ENCODE measurements at places on chromosomes 1 and 21.

DNA sequence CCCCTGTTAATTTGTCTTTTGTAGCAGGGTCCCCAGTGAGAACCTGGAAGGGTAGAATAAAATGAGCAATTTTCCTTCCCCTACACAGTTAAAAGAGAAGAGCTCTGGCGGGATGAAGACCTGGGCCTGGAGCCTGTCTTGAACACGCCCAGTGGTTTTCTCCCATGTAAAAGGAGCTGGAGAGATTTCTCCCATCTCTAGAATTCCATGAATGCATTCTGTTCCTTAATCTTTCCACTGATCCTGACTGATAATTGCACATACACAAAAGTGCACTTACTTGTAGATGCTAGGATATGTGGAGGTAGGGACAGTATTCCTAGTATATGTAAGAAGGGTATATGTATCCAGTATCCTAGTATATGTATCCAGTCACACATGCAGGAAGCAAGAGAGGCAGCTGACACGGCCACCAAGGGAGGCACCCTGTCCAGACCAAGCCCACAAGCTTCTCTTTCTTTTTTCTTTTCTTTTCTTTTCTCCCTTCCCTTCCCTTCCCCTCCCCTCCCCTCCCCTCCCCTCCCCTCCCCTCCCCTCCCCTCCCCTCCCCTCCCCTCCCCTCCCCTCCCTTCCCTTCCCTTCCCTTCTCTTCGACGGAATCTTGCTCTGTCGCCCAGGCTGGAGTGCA is 11.9 kb upstream of the PKNOX1 start:
- DNase-seq, result peak; percentile 79

- no peak for DNase-seq
These were observed 7.8 kb downstream of the DIPK1A start for GRCh38 chr1:92953491-92953890.

- DNase-seq, result peak; percentile 84
These were observed 101.2 kb downstream of the AKT3 start for GRCh38 chr1:243748706-243749283.

DNA sequence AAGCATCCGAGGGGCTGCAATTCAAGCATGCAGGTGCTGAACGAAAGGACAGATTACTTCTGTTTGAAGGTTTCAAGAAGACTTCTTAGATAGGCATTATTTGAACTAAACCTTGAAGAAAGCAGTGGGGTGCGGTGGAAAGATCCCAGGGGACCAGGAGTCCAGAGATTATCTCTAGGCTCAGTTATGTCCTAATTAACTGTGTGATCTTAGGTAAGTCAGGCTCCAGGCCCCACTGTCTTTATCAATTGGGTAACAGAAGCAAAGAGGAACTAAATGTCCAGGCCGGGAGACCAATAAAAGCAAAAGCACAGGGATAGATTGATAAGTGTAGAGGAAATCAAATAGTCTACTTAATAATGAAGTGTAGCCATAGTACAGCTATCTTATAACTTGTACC is 72.9 kb upstream of the CDC42BPA start:
- no peak for DNase-seq

DNA sequence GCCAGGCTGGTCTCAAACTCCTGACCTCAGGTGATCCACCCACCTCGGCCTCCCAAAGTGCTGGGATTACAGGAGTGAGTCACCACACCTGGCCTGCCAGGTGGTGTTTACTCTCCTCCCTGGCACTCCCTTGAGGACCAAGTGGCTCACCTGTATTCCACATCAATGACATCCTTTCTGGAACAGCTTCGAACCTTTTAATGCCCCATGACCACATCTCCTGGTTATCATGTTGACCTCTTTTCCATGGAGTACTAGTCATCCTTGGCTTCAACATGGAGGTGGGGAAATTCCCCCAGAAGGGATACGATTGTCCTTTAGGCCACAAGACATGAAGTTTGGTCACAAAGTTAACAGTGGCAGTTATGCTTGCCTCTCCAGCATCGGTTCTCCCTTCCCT is 66.9 kb downstream of the CDC7 start:
- peak; percentile 30 for DNase-seq

- no peak for DNase-seq
These were observed 228.4 kb downstream of the SEC16B start for GRCh38 chr1:177741476-177741875.

DNA sequence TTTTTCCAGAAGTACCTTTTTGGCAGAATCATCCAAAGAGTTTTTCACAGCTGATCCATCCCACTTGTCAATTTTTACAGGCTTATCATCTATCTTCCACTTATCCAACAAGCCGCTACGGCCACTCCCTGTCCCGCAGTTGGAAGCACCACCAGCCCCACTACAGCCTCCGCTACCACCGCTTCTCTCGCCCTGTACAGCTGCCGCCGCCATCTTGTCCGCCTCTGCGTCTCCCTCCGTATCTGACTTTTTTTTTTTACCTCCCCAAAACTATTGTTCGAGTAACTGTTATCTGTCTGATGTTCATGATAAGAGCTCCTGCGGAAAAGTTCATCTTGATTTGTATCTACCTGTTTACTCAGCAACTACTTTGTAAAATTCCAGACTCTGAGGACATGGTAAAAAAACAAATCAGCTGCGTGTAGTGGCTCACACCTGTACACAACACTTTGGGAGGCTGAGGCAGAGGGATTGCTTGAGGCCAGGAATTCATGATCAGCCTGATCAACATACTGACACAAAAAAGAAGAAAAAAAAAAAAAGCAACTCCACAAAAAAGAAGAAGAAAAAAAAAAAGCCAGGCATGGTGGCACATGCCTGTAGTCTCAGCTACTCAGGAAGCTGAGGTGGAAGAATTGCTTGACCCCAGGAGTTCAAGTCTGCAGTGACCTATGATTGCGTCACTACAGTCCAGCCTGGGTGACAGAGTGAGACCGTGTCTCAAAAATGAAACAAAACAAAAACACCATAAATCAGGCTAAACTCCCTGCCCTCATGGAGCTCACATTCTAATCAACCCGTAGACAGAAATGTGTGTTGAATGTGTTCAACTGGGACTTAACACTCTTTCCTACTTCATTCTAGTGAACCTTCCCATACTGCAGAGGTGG is 8.0 kb upstream of the EYA3 start:
- DNase-seq, result peak; percentile 56

All from trophoblast cell (in vitro differentiated cells and primary cell).